Memory B cell (primary cell): ENCODE measurements at places on chromosomes 7 and 10.

GRCh38 chr10:70682920-70683600 is 10.8 kb downstream of the ADAMTS14 start:
- H3K4me3 ChIP-seq = no peak overlapping the region
- H3K36me3 ChIP-seq = no peaks in the 10 kb centered on the region
- peaks cover 2% of the 10 kb centered on the region for H3K4me1 ChIP-seq
- no peak for DNase-seq
- no peak overlapping the region for H3K27ac ChIP-seq
- H3K27me3 ChIP-seq = peaks cover 2% of the 10 kb centered on the region

GRCh38 chr10:84172467-84173356 is 889 bp upstream of the GPR15LG start:
- H3K27me3 ChIP-seq = no peaks in the 10 kb centered on the region
- peak overlapping the region; percentile 87 for H3K27ac ChIP-seq
- no peak for DNase-seq
- peaks cover 7% of the 10 kb centered on the region for H3K36me3 ChIP-seq
- no peak overlapping the region for H3K4me3 ChIP-seq

DNA sequence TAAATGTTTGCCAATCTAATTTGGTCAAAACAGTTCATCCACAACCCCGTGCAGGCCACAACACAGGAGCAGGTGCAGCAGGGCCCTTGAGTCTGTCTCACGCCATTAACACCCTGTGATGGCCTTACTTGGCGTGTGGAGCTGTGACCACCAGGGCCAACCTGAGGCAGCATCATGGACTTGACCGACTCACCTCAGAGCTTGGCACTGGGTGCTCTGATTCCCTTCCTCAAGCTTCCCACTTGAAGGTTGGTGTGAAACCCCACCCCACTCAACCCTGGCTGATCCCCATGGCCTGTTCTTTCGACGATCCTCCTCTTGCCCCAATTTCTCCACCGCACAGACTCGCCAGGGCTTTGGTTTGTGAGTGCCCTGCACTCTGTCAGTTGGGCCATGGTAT is 623.1 kb downstream of the PTPRN2 start:
- no peaks in the 10 kb centered on the region for H3K27me3 ChIP-seq
- DNase-seq = no peak
- no peaks in the 10 kb centered on the region for H3K4me1 ChIP-seq
- no peak overlapping the region for H3K4me3 ChIP-seq
- H3K27ac ChIP-seq = no peak overlapping the region

- H3K27me3 ChIP-seq = peaks cover 6% of the 10 kb centered on the region
- H3K27ac ChIP-seq = no peak overlapping the region
- no peak overlapping the region for H3K4me3 ChIP-seq
- DNase-seq = no peak
- H3K36me3 ChIP-seq = no peaks in the 10 kb centered on the region
- no peaks in the 10 kb centered on the region for H3K4me1 ChIP-seq
Observed at GRCh38 chr7:47887016-47887640, 61.1 kb downstream of the PKD1L1 start.

GRCh38 chr10:77328272-77328816 is 309.3 kb downstream of the KCNMA1 start:
- H3K4me3 ChIP-seq = no peak overlapping the region
- peaks cover 1% of the 10 kb centered on the region for H3K36me3 ChIP-seq
- no peak for DNase-seq
- H3K4me1 ChIP-seq = peaks cover 2% of the 10 kb centered on the region
- no peak overlapping the region for H3K27ac ChIP-seq

DNA sequence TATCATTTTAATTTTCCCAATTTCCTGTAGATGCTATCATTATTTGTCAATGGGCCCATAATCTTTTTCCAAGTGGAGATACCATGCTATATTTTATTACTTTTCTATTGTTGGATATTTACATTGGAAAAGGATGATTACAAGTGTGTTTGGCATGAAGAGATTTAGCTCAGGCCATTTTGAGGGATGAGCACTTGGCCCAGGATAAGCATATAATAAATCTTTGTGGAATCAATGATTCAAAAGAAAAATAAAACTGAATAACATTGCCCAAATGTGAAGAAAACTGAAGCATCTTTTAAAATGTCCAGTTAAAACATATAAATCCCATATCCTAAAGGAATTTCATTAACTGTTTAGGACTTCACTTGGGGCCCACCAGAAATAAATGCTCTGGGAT is 260.9 kb upstream of the BMPER start:
- no peak for DNase-seq
- H3K27me3 ChIP-seq = no peaks in the 10 kb centered on the region
- H3K4me3 ChIP-seq = no peak overlapping the region
- H3K27ac ChIP-seq = no peak overlapping the region

- peaks cover 21% of the 10 kb centered on the region for H3K4me1 ChIP-seq
- H3K36me3 ChIP-seq = peaks cover 2% of the 10 kb centered on the region
- H3K27ac ChIP-seq = peak overlapping the region; percentile 4
- peaks cover 41% of the 10 kb centered on the region for H3K27me3 ChIP-seq
- peak overlapping the region; percentile 72 for H3K4me3 ChIP-seq
Observed at GRCh38 chr10:100731407-100732240, 13.8 kb upstream of the PAX2 start.

- DNase-seq = no peak
- no peak overlapping the region for H3K27ac ChIP-seq
- no peaks in the 10 kb centered on the region for H3K27me3 ChIP-seq
- no peaks in the 10 kb centered on the region for H3K4me1 ChIP-seq
- no peak overlapping the region for H3K4me3 ChIP-seq
Observed at GRCh38 chr10:19915816-19916215, 99.6 kb downstream of the PLXDC2 start.

DNA sequence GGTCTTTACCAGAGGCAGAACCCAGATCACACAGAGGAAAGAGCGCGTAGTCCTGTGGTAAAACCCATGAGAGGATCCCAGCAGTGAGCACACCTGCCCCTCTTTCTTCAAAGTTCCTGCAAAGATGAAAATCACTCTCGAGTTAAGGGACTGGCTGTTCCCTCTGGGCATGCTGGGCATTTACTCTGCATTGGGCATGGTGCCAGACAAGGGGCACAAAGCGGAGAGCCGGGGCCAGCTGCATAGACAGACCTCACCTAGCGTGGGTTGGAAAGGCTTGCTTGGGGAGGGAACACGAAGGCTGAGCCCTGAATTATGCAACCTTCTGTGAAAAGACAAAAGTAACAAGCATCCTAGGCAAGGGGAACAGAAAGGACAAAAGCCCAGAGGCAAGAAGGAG is 120.0 kb upstream of the TCERG1L start:
- no peak for DNase-seq
- no peaks in the 10 kb centered on the region for H3K36me3 ChIP-seq
- H3K27me3 ChIP-seq = peaks cover 2% of the 10 kb centered on the region
- H3K4me1 ChIP-seq = peaks cover 2% of the 10 kb centered on the region
- no peak overlapping the region for H3K4me3 ChIP-seq
